Stimulated activated CD4-positive, alpha-beta T cell treated with anti-CD3 and anti-CD28 coated beads, Interleukin-2, amount 100 ng/mL, for 24 hours (primary cell): ENCODE measurements at places on chromosomes 1 and 21.

- DNase-seq, result no peak
These were observed 12.6 kb upstream of the TNFRSF14 start for GRCh38 chr1:2543543-2544092.

DNA sequence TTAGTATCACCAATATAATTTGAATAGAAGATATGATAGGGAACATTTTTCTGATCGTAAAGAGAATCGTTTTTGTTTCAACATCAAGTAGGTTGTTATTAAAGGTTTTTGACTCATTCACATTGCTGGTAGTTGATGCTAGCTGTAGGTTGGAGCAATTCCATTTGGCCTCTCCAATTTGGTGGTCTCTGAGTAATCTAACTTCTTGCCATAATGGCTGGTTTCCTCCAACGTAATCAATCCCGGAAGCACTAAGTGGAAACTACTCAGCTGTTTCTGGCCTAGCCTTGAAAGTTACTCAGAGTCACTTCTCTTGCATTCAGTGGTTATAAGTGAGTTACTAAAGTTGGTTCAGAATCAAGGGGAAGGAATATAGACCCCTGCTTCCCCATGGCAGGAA is 26.0 kb downstream of the RCOR3 start:
- no peak for DNase-seq

DNA sequence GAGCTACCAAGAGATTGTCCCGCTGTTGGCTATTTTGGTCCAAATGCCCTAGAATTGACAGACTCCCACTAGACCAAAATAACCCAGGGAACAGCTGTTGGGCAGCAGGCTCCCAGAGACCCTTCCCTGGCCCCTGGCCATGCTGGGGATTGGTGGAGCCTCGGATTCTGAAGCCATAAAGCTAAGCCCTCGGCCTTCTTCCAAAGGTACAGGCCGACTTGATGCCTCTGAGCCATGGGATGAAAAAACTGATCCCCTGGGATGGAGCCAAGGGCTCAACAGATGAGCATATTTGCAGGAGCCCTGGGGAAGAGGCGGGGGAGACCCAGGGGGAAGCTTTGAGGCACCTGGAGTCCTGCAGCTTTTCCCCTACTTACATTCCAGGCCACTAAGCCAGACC is 1.0 kb upstream of the LRRC38 start:
- DNase-seq, result no peak

GRCh38 chr1:161260376-161261260 is 2.1 kb downstream of the PCP4L1 start:
- no peak for DNase-seq

DNA sequence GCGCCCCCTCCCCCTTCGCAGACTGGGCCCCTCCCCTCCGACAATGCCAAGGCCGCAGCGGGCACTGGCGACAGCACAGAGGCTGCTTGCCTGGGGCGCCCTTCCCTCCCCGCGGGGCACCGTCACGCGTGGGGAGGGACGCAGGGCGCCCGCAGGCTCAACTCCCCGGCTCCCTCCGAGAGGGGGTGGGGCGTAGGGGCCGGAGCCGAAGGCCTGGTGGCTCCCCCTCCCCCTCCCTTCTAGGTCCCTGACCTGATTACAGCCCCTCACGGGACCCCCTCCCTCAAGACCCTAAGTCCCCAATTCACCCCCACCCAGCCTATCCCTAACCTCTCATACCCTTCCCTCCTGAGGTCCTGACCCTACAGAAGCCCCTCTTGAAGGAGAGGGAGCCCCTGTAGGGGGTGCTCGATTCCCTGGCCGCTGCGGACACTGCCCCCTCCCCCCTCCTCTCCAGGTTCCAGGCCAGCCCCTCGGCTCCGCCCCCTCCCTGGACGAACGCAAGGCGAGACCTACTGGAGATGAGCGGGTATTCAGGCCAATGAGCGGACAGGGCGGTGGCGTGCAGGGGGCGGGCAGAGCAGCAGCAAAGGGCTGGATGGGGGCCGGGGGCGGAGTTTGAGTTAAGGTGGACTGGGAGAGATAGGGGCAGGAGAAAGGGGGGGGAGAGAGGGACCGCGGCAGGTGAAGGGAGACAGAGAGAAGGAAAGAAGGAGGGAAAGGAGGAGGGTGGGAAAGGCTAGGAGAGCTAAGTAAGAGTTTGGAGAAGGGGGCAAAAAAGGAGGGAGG is 733 bp upstream of the ZBTB7B start:
- peak; percentile 99 for DNase-seq

DNA sequence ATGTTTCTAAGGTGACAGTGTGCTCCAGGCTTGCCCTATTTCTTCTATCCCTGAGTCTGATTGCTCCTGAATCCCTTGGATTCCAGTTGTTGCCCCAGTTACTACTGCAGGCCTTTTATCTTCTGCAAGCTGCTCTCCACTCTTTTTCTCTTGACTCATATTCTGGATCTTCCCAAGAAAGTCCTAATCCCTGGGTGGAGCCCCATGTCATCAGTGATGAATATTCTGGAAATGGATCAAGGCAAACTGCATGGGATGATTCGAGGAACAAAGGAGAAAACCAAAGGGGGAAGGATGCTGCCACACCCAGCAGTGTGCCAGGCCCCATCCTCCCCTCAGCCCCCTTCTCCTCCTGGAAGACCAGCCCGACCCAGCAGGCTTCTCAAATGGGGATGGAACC is 63.3 kb upstream of the ATP2B4 start:
- no peak for DNase-seq

DNA sequence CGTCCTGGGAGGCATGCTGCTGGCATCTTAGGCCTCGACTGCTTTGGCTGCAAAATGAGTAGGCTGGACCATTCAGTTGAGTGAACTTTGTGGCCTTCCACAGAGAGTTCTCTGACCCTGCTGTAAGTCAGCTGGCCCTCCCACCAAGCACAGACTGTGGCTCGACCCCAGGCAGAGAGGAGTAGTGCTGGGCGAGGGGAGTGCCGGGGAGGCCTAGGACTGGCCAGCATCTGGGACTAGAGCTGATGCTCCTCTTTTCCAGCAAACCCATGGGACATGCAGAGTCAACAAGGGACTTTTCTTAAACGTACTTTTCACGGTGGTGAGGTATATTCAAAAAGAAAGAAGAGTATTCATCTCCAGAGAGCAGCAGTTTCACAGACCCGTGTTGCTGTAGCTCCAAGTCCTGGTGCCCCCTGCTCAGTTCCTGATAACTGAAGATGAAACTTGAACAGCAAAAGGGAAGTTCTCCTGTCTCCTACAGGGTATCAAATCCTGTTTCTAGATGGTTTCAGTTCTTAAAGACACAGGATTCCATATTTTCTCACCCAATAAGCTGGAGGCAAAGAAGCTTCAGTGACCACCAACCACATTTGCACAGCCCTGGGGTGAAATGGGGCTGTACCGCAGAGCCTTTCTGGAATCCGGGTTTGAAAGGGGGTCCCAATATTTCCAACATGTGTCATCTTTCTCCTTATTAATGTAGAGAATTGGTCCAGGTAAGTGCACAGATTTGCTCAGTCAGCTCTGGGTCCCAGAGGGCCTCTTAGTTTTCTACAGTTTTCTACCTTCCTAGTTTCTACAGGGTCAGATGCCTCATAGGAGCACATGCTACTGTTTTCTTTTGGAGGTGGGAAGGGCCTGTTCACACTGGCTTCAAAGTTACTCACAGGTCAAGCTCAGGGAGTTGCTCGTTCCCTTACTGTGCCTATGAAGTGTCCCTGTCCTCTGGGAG is 20.9 kb downstream of the BATF3 start:
- peak; percentile 33 for DNase-seq

- DNase-seq, result no peak
These were observed 13.2 kb upstream of the POU3F1 start for GRCh38 chr1:38059635-38060250.

DNA sequence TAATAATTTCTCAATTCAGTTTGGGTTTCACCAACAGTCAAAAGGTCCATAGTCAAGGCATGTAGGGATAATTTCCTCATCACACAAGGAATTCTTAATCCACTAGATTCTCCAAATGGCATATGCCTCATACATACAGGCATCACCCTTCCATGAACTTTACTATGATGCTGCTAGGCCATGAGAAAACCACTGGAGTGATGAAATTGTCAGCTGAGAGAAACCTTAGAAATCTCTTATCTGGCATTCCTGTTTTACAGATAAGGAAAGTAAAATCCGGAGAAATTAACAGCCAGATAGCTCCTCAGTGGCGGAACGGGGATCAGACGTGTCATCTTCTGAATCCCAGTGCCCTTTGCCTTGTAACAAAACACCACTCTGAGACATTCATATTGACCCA is 274.4 kb downstream of the NTNG1 start:
- DNase-seq, result no peak

GRCh38 chr1:172883387-172883791 is 167.4 kb downstream of the TNFSF18 start:
- no peak for DNase-seq

- no peak for DNase-seq
These were observed 16.5 kb upstream of the OVAAL start for GRCh38 chr1:180542113-180542837.

- no peak for DNase-seq
These were observed 14.1 kb downstream of the PKN2 start for GRCh38 chr1:88698140-88698539.

DNA sequence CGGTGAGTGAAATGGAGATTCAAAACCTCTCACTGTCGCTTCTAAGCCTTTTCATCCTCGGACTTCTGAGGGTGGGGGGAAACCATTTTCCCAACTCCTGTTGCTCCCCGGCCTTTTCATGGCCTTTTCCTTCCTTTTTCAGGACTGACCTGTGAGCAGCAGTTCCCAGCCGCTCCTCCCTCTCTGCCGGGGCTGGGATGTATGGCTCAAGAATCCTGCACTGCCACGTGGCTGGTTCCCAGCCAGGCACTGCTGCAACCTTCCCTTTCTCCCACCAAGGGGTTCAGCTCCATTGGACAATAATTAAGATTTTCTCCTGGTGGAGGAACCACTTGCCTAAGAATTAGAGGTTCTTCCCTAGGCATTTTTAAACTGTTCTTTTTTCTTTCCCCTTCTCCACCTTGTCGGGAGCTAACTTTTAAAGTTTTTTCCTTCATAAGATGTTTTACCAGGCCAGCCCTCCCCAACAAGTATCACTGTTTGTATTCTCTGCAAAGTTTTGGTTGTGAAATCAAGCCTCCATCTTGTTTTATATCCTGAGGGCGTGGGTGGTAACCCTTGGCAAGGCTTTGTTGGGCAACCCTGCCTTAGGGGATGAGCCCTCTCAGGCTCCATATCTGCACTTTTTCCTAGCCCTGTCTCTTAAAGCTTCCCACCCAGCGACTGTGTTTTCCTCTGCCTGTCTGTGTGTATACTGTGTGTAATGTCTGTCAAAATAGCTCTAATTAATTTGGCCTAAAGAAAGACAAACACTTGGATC is 1166.6 kb upstream of the ADGRL2 start:
- no peak for DNase-seq

GRCh38 chr1:230691615-230692014 is 22.3 kb downstream of the AGT start:
- DNase-seq, result no peak

- no peak for DNase-seq
These were observed 358.3 kb downstream of the KIF26B start for GRCh38 chr1:245512980-245513578.

DNA sequence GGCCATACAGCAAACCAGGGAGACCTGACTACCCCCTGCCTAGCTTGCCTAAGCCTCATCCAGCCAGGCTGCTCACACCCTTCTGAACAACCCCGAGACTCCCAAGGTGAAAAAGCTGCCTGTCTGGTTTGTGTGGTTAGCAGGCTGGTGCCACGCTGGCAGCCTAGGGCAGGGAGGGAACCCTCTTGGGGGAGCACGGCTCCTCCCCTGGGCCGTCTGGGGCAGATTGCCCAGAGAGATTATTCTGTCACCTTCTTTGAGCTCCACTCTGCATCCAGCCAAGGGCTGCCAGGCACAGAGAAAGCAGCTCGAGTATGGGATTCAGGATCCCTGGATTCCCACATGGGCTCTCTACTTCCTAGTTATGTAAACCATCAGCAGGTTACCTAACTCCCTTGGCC is 27.5 kb upstream of the TCEA3 start:
- no peak for DNase-seq

DNA sequence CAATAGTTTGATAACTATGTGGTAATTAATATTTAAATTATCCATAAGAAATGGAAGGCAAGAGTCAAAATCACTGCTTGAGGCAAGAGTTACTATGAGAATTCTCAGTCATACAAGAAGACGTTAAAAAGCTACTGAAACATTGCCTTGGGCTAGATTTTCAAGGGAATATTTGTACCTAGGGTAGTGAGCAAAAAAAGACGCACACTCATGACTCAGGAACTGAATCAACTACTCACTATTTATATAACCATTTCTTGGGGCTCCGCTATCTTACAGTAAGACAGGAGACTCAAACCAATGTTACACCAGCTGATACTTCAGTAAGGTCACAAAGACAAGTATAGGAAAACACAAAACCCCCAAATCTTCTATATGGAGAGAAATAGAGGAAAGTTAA is 151.5 kb upstream of the RNPC3 start:
- no peak for DNase-seq

- no peak for DNase-seq
These were observed 1.1 kb upstream of the ABCD3 start for GRCh38 chr1:94416901-94417727.

DNA sequence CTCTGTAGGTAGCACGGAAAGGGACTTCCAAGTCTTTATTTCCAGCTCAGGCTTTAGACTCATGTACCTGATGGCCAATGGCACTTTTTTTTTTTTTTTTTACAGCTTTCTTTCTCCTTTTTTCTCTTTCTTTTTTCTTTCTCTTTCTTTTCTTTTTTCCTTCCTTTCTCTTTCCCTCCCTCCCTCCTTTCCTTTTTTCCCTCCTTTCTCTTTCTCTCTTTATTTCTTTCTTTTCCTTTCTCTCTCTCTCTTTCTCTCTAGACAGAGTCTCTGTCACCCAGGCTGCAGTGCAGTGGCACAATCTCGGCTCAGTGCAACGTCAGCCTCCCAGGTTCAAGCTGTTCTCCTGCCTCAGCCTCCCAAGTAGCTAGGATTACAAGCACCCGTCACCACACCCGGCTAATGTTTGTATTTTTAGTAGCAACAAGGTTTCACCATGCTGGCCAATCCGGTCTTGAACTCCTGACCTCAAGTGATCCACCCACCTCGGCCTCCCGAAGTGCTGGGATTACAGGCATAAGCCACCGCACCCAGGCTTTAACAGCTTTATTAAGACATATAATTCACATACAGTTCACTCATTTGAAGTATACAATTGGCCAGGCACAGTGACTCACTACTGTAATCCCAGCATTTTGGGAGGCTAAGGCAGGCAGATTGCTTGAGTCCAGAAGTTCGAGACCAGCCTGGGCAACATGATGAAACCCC is 5.1 kb upstream of the DCAF8 start:
- DNase-seq, result no peak

- no peak for DNase-seq
These were observed at the start of gene HSPB7 for GRCh38 chr1:16017461-16018303. Gene HSPB7, minus strand, starts transcription at chr1:16018043. Its CDS starts 80 bp downstream, at chr1:16017963.

- DNase-seq, result peak; percentile 56
These were observed 107.5 kb downstream of the ZNF281 start for GRCh38 chr1:200302192-200302920.

- DNase-seq, result no peak
These were observed 59.1 kb downstream of the LACTBL1 start for GRCh38 chr1:22913421-22914141.

DNA sequence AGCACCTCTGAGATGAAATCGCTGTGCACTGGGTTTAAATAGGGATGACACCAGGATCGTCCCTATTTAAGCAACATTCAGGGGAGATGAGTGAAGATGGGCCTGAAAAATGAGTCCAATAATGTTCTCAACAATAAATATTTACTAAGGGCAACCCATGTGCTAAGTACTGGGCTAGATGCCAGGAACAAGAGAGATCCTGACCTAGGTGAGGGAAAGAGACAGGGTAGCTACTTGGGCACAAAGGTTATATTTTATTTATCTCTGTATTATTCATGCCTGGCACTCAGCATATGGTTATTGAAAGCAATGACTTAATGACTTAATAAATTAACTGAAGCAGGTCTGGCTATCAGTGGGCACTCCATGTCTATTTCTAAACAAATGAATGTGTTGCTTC is 27.4 kb upstream of the AVPR1B start:
- no peak for DNase-seq

- DNase-seq, result no peak
These were observed 53.0 kb downstream of the RERE start for GRCh38 chr1:8764293-8764937.
